ENCODE measurements at places on chromosomes 11 and 22.

- DNase-seq: peak; percentile 39
These were observed 108.8 kb downstream of the GRIA4 start for GRCh38 chr11:105718641-105719040.

DNA sequence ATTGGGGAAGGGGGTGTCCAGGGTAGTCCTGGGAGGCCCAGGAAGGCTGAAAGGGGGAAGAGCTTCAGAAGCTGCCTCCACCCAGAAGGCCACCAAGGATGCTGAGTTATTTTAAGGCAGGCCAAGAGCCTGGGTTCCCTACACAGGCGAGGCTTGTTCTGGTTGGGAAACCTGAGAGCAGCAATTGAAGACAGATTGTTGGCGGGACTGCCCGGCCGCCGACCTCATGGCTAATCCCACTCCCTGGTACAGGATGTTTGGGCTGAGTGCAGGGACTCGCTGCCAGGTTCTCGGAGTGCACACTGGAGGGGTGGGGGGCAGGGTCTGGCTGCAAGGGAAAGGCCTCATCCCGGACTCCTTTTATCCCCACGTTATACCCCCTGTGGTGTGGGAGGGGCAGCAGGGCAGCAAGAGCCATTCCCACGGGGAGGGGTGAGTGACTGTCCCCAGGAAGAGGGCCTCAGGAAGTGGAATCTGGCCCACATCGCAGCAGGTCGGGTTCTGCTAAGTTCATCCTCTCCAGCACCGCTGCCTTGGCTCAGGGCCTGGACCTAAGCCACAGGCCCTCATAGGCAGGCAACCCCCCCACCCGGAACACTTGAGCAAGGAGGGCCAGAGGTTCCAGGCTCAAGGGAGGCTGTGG, 43.6 kb upstream of the PRR5 start:
- no peak for DNase-seq

- DNase-seq: no peak
These were observed 116.0 kb downstream of the CSTPP1 start for GRCh38 chr11:47052576-47052975.

DNA sequence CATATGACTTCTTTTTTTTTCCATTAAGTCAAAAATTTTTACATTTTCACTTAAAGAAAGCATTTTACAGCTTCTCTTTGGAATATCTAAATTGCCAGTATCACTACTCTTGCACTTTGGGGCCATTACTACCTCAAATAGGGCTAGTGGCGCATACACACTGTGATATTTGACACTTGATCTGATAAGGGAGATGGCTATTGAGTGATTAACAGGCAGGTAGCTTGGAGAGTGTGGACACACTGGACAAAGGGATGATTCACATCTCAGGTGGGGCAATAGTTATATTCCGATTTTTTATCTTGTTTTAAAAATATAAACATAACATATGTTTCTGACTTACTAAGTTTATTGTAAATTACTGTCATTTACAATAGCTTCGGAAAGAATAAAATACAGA, 2219.9 kb downstream of the LRRC4C start:
- DNase-seq: peak; percentile 32

DNA sequence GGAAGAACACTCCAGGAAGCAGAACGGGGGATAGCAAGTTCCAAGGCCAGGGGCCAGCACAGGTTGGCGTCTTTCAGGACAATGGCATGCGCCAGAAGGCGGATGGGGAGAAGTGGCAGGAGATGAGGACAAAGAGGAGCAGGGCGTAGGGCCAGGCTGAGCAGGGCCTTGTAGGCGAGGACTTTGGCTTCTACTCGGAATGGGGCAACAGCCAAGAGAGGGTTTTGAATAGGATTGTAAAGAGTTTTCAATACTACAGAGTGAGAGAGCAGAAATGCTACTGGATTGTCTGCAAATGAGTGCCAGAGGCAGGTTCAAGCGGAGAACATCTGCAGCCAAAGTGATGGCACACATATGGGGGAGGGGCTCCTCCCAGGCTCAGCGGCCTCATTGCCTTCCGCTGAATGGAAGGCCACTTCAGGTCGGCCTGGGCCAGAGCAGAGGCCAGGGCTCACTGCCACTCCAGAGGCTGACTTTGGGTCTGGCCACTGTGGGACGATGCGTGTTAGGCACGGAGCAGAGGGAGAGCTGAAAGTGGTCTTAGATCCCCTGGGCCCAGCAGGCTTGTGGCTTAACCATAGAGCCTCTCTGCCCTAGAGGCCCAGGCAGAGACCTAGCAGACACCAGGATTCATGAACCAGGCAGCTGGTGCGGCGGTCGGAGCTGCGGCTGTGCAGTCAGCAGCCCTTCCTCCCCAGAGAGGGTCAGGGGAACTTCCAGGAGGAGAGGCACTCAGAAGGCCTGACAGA, 118.2 kb downstream of the DSCAML1 start:
- DNase-seq: no peak

GRCh38 chr11:93820847-93821246, 29.6 kb downstream of the VSTM5 start:
- DNase-seq: no peak

DNA sequence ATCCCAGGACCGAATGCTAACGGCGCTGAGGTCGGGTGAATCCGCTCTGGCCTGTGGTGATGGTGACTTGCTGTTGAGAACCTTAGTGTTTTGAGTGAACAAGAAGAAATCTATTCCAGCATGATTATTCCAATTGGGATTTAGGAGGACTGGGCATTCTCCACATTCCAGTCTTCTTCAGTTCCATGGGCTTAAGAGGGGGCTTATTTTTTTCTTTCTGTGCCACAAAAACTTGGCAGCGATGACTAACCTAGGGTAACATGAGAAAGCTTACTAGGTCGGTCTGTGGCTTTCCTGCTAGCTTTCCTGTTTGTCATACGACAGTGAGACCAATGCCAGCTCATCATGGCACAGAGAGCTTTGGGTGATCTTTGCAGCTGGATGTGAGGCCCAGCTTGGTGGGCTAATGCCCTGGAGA, 62.9 kb upstream of the ATXN10 start:
- no peak for DNase-seq

DNA sequence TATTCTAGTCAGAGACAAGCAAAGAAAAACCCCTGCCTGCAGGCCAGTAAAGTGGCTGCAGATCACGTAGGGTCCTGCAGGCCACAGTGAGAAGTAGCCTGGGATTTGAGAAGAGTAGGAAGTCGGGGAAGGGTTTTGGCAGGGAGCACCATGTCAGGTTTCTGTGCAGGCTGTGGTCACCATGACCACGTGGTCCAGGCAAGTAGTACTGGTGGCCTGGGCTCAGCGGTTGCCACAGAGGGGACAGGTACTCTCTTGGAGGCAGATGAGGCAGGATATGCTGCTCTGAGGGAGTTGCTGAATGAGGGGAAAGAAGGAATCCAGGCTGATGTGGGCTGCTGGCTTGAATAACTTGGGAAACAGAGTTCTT, 46.5 kb downstream of the PISD start:
- no peak for DNase-seq

- DNase-seq: no peak
These were observed 659 bp upstream of the TEAD1 start for GRCh38 chr11:12673601-12673923.

DNA sequence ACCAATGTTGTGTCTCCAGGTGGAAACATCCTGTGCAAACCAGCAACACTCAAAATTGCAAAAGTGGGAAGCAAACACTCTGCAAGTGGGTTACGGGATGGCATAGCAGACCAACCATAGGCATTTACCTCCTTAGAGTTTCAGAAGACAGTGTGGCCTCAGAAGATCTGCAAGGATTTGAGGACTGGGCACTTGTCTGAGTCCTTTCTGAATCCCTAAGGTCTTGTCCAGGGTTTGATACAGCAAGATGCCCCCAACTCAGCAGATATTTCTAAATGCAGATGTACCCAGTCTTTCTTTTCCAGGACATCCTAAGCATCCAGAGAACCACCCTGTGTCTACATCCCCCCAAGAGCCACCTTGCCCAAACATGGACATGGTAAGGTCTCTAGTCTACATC, 51.7 kb upstream of the SHANK2 start:
- no peak for DNase-seq

- no peak for DNase-seq
These were observed 14.6 kb downstream of the ACAT1 start for GRCh38 chr11:108135845-108136544.

DNA sequence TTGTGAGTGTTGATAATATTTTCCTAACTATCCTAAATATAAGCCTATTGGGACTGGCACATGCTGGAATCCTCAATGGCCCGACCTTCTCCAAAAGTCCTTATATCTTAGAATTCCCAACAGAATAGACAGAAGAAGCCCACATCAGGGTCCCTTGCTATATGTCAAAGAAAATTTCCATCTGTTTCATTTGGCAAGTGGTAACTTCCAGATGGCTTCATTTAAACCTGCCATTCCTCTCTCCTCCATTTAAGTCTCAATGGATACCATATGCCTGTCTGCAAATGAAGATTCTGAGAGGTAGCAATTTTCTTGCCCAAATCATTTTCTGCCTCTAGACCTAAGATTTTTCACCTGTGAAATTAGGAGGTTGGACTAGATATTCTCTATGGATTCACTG, 73.1 kb upstream of the KCNA4 start:
- DNase-seq: no peak

DNA sequence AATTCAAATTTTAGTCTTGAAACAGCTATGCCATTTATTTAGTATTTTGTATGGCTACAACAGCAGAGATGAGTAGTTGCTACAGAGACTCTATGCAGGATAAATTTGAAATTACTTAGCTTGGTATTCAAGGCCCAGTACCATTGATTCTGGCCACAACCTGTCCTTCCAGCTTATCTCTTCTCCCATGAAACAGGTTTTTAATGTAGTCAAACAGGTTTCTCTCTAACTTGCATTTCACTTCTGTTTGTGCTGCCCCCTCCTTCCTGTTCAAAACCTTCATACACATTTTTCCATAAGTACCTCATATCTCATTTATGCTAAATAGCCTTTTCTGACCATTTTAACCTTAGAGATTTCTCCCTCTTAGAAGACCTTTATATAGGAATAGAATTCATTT, 3.3 kb downstream of the USP47 start:
- peak; percentile 93 for DNase-seq

DNA sequence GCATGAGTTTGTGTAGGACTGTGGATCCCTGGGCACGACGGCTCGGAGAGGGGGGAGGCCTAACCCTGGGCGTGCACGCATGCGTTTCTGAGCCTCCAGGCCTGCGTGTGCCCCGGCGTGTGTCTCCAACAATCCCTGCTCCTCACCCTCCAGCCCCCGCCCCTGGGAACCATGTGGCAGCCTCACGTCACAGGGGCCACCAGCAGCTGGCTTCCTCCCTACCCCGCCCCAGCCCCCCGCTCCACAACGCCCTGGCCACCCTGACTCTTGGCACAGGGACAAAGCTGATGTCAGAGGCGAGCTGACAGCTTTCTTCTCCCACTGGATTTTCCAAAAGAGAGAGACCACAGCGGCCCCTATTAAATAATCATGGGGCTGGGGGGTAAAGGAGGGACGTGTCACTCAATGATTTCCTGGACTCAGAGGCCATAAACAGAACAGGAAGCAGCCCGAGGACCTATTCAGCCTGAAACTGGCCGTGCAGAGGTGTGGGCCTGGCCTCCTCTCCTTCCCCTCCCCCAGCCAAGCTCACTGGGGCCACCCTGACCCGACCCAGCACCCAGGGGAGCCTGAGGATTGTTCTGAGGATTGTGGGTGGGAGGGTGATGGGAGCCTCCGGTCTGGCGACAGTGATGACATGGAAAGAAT, 6.8 kb upstream of the LIF start:
- DNase-seq: no peak

GRCh38 chr22:29748248-29748893, 18.4 kb downstream of the ZMAT5 start:
- DNase-seq: no peak

DNA sequence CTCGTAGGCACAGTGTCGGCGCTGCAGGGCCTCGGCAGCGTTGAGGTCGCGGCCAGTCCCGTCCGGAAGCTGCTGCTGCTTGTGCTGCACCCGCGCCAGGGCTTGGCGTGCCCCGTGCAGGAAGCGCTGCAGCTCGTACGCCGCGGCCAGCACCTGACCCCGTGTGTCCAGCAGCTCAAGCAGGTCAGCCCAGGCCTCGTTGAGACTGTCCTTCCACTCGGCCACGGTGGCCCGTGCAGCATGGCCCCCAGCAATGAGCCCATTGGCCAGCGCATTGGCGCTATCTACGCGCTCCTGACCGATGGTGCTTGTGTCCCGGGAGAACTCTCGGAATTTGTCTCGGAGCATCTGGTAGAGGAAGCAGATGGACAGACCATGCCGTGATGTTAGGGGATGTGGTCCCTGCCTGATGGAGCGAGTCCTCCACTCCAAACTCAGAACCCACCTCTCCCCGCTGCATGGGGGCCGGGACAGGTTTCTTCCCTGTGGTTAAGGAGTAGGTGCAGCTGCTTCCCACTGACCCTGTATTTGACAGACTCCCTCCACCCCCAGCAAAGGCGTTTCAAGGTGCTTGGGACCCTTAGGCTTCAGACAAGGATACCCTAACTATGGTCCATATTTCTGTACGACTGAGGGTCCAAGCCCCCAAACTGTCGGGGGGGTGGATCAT, 13.8 kb upstream of the RBM4B start:
- no peak for DNase-seq

GRCh38 chr22:43014316-43014868, 557 bp downstream of the PACSIN2 start:
- peak; percentile 64 for DNase-seq

GRCh38 chr22:46758867-46759290, 3.6 kb upstream of the TBC1D22A start:
- DNase-seq: peak; percentile 77

GRCh38 chr11:87634331-87634730, 540.9 kb downstream of the RAB38 start:
- DNase-seq: no peak

DNA sequence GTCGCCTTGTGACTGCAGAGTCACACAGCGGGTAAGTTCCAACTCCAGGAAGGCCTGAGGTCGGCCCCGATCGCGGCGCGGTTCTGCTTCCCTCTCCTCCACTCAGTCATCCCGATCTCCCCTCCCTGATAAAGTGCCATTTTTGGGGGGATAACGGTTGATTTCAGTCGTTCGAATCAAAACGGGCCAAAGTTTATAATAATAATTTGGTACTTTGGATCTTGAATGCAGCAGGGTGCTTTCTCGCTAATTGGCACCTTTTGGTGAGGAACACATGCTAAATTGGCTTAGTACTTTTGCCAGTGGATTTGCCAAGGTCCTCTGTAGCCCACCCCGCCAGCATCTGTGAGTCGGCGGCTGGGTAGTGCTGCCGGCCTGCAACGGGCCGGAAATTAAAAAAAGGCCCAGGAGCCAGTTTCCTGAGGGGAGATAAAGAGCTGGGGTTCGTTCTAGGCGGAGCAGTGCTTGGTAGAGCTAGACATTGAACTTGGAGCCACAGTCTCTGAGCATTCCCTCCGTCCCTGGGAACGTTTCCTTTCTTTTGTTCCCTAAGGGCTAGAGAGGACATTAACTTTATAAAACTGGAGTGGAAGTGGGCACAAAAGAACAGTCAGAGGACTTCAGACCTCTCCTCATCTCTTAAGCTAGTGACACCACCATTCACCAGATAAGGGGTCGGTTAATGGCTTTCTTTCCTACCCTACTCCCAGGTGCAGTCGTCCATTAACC, 997 bp downstream of the UBE2L3 start:
- peak; percentile 2 for DNase-seq

- DNase-seq: peak; percentile 54
These were observed 4.7 kb upstream of the RANBP1 start for GRCh38 chr22:20111045-20111688.

Measured in DMS53 (cell line).